ENCODE measurements at places on chromosomes 6 and 20. TPM values are rescaled to one million over a fixed set of nuclear protein-coding genes. Genes with fewer than 3 reads are reported as not detected.

Gene FILIP1
- 0.26 TPM for total RNA-seq

DNA sequence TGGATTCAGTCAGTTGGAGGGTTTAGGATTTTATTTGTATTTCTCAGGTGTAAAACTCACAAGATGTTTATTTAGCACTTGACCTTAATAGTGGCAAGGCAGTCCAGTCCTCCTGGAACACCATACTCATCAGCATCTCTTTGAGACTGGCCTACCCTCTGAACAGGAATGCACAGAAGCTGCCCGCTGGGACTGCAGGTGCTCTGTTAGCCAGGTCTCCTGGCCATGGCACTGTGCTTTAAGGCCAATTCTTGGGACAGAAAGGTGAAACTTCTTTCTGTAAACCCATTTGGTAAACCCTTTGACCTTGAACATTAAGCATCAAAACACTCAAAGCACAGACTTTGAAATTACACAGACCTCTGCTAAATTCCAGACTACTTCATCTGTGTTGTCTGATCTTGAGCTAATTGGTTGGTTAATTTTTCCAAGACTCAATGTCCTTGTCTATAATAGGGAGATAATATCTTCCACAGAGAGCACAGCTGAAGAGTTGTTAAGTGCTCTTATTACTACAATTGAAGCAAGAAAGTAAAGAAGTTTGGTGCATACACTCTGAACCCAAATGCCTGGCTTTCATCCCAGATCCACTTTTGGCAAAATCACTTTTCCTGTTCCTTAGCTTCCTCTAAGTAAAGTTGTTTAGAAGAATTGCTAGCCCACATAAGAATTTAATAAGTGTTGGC lies 54.9 kb upstream of the NT5E start:
- no peak for DNase-seq

Gene TBC1D32
- total RNA-seq: 15.8 TPM

Gene LY6G6C
- 0.23 TPM for total RNA-seq

Gene RSPO3
- total RNA-seq: not detected

Gene KCNK15
- 7.4 TPM for total RNA-seq

GRCh38 chr6:14408446-14408845 lies 290.9 kb downstream of the CD83 start:
- no peak for DNase-seq

DNA sequence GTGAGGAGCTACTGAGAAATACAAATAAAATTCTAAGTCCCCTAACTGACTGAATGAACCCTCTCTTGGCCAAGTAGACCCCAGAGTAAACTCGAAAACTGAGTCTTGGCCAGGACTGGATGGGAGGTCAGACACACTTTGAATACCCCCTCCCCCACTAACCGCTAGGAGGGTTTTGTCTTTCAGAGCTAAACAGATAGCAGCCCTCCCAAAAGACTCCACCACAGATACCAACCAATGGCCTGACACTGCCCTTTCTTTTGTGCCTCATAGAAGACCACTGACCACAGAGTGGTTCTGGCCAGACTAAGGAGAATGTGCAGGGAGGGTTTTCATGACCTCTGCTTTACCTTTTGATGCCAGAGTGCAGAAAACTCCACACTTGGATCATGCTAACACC lies 42.1 kb downstream of the SPACA1 start:
- no peak for DNase-seq

GRCh38 chr6:25042036-25042521 lies 106.3 kb upstream of the RIPOR2 start:
- DNase-seq: no peak

Gene GNMT
- total RNA-seq: 0.72 TPM

- no peak for DNase-seq
Observed at GRCh38 chr6:99589290-99589672, 17.4 kb upstream of the PRDM13 start.

Gene VPS52
- total RNA-seq: 77.7 TPM

DNA sequence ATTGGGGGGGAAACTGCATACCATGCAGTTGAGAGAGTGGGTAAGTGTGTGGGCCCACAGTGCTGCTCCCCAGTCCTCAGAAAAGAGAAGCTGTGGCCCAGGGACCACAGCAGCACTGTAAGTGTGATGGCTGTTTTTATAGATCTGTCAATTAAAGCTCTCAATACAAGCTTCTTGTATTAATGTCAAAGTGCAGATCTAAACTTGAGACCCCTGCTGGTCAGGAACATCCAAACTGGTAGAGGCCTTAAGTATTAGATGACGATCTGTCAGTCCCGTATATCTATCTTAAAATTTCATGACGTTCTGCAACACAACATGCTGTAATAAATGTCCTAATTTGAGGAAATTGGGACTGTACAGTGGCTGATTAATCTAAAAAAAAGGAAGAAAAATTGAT lies 74.8 kb downstream of the TULP4 start:
- DNase-seq: no peak

DNA sequence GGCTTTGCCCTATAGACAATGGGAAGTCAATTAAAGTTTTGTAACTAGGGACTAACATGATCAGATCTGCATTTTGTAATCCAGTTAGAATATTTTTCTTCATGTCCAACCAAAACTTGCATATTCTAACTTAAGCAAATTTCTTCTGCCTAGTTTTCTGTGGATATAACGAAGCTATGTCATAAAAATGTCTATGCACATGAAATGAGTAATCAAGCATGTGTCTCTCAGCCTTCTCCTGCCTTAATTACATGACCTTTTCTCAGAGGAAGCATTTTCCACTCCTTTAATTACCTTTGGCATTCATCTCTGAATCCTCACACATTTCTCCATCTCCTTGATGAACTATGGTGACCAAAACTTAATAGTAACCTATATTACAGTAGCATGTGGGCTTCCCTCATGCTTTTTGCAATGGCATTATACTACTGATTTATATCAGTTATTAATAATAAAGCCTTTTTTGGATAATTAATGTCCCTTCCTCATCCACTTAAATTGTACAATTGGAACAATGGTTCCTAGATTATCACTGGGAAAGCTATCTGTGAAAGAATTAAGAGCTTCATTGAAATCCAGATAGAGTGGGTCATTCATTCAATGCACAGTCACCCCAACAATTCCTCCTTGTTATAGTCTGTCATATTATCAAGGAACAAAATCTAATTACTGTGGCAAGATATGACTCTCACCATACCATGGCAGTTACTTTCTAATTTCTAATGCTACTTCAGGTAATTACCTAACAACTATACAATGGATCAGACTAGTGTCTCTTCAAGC lies 19.1 kb upstream of the FBXO9 start:
- no peak for DNase-seq

- no peak for DNase-seq
Observed at GRCh38 chr6:139625081-139625939, 250.9 kb upstream of the CITED2 start.

GRCh38 chr20:48278961-48279481 lies 493.7 kb upstream of the SULF2 start:
- DNase-seq: no peak

Gene SLC24A3
- not detected for total RNA-seq

GRCh38 chr6:109279628-109280027 lies 102.6 kb downstream of the CD164 start:
- no peak for DNase-seq

GRCh38 chr6:25360621-25361020 lies 81.4 kb downstream of the CARMIL1 start:
- DNase-seq: no peak

DNA sequence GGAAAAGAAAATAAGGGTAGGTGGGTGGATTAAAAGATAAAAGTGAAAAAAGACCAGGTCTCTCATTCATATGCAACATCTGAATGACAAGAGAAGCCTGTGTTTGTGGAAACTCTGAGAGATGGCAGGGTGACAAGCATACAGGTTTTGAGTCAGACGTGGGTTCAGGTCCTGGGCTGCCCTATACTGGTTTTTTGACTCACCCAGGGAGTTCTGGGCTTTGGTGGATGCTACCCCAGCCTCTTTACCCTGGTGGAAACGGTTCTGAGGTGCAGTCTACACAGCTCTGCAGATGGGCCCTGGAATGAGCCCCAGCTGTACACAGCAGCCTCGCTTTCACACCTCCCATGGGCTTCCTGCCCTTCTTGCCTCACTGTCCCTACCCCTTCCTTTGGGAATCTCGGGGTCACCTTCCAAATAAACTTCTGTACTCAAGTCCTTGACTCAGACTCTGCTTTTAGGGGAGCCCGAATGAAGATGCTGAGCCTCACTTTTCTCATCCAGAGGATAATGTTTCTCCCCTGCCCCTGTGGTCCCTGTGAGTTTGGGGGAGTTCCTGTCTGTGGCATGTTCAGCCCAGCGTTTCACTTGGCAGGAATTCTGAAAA lies 77.7 kb upstream of the CLDN20 start:
- no peak for DNase-seq

- peak; percentile 46 for DNase-seq
Observed at GRCh38 chr20:34824452-34824805, 1.0 kb downstream of the NCOA6 start.

DNA sequence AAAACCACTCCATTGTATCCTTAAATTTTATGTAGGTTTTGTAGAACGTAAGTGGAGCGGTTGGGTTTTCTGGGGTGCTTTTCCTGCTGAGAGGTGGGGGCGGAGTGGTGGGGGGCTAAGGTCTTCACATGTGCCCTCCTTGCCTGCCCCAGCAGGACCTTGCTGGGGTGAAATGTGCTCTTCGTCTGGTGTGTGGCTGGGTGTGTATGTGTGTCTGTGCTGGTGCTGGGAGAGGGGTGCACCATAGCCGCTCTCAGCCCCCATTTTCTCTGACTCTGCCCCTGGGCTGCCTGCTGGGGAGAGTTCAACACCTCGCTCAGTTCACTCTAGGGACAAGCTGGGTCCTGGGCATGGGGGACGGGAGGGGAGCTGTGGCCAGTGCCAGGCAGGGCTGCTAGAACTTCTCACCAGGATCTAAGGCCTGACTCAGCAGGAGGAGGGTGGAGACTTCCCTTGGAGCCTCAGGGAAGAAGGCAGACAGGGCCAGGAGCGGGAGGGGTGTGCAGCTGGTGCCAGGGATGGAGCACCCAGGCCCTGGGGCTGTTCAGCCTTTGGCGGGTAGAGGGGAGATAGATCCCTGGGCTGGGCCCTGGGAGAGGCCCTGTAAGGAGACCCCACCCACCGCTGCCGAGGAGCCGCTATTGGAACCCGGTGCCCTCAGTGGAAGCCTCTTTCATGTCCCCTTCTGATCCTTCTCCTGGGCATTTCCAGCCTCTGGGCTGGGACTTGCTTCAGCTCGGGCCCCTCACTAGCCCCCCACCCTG lies 4.8 kb downstream of the SOX18 start:
- no peak for DNase-seq

DNA sequence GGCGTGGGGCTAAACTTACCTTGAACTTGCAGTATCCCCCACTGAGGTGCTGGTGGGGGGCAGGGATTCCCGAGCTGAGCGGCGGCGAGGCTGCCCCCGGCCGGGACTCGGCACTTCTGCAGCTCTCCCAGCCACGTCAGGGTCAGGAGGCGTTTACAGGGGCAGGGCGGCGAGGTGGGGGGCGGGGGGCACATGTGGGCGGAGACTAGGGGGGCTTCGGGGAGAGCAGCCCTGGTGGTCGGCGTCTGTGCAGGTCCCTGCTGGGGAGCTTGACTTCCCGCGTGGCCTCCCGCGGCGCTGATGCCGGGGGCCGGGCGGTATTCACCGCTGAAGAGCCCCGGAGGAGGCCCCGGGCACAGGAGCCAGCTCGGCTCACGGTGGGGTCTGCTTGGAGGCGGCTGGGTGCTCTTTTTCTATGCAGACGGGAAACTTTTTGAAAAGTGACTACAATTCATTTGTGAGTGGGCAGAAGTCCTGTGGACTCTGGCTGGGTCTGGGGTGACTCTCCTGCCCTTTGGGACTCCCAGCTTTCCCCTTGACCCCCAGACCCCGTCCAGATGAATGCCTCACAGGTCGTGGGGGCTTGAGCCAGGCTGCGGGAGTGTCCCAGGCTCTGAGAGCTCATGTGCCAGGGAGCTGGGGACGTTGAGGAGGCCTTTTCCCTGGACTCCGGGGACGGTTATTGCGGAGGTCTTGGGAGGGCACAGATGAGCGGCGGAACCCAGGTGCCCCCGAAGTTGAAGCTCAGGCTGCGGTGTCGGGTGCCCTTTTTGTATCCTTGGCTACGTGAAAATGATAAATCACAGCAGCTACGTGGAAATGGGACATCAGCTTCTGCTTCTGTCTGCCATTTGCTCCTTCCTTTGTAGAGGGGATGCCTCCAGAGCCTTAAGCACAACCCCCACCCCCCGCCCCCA lies 75.9 kb upstream of the GATA5 start:
- DNase-seq: no peak

Data from Panc1 (cell line).